ENCODE measurements at places on chromosomes 5 and 9. TPM values are rescaled to one million over a fixed set of nuclear protein-coding genes. Genes with fewer than 3 reads are reported as not detected.

GLRA1 gene
- not detected for total RNA-seq

PKD2L2 gene
- not detected for total RNA-seq

C5orf52 gene
- not detected for total RNA-seq

PCDHB8 gene
- total RNA-seq: not detected

IFNB1 gene
- not detected for total RNA-seq

NR4A3 gene
- total RNA-seq: 0.45 TPM

PHYHD1 gene
- not detected for total RNA-seq

PTPDC1 gene
- 1.5 TPM for total RNA-seq

NR5A1 gene
- total RNA-seq: not detected

UBQLN1 gene
- 118 TPM for total RNA-seq

MLANA gene
- not detected for total RNA-seq

SLC24A2 gene
- not detected for total RNA-seq

CA9 gene
- 26.8 TPM for total RNA-seq

AKNA gene
- total RNA-seq: 122 TPM

TMEM252 gene
- not detected for total RNA-seq

PCDHA11 gene
- not detected for total RNA-seq

NEURL1B gene
- total RNA-seq: not detected

NANS gene
- 77.9 TPM for total RNA-seq

FOXI1 gene
- not detected for total RNA-seq

LCN9 gene
- total RNA-seq: not detected

PTPN3 gene
- total RNA-seq: not detected

GNA14 gene
- total RNA-seq: not detected

LIX1 gene
- total RNA-seq: not detected

ACOT12 gene
- total RNA-seq: 0.26 TPM

PPIC gene
- not detected for total RNA-seq

DRD1 gene
- total RNA-seq: not detected

SPATA31C1 gene
- total RNA-seq: not detected

C9orf152 gene
- not detected for total RNA-seq
